HepG2 (cell line): ENCODE measurements at places on chromosomes 2 and 18. TPM values are rescaled to one million over a fixed set of nuclear protein-coding genes. Genes with fewer than 3 reads are reported as not detected.

DNA sequence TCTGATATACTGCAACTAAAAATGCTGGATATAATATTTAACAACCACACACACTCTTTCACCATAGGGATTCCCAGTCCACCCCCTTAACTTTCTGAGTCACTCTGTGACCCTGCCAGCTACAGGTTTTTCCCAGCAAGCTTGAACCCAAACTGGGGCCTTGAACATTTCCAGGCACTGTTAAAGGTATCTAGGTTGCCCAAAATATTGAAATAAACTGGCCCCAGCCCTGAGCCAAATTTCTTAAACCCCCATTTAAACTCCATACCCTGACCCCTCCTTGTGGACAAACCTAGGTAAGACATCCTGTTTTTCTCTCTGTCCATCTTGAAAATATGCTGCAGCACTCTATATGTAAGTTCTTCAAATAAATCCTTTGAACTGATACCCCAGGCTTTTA lies 19.7 kb upstream of the DCTN1 start:
- peak; percentile 41 for DNase-seq

DNA sequence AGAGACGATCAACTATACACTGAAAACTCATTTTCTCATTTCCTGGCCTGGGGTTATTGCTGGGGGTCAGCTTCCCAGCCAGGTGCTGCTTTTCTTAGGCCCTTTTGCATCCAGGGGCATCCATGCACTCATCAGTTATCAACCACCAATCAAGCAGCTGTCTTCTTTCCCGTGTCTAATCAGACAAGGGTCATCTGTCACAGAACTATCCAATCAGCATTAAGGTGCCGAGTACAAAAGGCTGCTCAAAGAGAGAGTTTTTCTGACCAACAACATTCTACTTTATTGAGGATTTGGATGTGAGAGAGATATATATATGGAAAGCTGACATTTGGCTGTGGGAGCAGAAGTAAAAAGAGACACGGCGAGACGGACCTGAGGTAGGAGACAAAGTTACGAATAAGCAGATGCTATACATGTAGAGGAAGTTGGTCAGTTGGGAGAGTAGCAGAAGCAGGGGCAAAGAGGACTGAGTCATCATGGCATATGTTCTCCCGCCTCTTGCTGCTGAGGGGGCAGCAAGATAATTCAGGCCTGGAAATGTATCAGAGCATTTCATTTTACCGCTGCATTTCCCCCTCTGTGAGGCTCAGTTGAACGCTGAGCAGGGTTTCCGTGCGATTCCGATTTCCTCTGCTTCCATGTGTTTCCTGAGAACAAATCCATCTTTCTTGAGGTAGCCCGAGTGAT lies 129.3 kb downstream of the NUP35 start:
- no peak for DNase-seq

Gene STK11IP
- 5.6 and 12.8 TPM in 2 replicates for total RNA-seq

- peak; percentile 2 for DNase-seq
Observed at GRCh38 chr18:63823516-63824219, 48.5 kb downstream of the SERPINB7 start.

- DNase-seq: no peak
Observed at GRCh38 chr2:43084699-43085091, 141.7 kb downstream of the ZFP36L2 start.

GRCh38 chr2:171595896-171596295 lies 73.6 kb downstream of the CYBRD1 start:
- no peak for DNase-seq

DNA sequence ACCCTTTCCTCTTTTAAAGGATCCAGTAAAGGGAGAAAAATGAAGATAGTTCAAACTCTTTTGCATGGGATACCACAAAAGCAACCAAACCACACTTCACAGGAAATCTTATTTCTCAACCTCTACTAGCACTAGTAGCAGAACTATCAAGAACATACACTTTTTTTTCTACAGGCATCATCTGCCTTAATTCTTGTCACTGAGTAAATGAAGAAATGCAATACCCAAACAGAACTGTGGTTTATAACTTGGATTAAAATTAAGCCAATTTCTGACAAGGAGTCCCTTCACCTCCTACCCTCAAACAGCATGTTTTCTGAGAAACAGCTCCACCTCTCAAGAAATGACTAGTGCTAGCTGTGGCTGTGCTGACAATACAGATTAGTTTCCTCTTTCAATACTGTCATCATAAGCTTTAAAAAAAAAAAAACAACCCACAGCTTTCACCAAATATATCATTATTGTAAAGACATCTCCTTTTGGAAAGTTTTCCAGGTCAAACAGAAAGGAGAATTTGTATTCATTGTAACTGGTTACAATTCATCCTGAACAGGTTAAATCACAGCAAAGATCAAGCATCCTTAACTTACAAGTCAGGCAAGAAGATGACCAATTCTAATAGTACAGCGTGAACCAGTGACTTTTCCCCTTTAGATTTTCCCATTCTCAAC lies 44.4 kb downstream of the PTPN2 start:
- DNase-seq: no peak

Gene C2orf78
- not detected in 2 replicates for total RNA-seq

GRCh38 chr2:133380991-133381390 lies 187.3 kb downstream of the NCKAP5 start:
- DNase-seq: no peak

DNA sequence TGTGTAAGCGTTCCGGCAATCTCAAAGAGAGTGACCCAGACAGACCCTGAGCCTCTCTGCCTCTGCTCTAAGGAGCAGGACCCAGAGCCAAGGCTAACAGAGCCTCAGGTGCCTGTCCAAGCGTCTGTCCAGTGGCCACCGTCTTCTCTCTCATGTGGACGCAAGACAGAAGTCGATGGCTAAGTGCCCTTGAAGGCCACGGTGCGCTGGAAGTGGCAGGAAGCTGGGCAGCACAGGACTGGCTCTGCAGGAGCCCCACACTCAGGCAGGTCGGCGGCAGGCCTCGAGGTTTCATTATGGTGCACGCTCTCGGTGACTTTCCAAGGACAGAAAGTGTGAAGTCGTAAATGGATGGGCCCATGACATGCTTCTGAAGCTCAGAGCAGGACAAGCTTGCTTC lies 49.1 kb downstream of the HDAC4 start:
- DNase-seq: no peak

Gene TEX44
- total RNA-seq: not detected in 2 replicates
